ENCODE measurements at places on chromosomes 1 and 21.

GRCh38 chr1:16387201-16388188 is 20.5 kb downstream of the SZRD1 start:
- no peak for DNase-seq

DNA sequence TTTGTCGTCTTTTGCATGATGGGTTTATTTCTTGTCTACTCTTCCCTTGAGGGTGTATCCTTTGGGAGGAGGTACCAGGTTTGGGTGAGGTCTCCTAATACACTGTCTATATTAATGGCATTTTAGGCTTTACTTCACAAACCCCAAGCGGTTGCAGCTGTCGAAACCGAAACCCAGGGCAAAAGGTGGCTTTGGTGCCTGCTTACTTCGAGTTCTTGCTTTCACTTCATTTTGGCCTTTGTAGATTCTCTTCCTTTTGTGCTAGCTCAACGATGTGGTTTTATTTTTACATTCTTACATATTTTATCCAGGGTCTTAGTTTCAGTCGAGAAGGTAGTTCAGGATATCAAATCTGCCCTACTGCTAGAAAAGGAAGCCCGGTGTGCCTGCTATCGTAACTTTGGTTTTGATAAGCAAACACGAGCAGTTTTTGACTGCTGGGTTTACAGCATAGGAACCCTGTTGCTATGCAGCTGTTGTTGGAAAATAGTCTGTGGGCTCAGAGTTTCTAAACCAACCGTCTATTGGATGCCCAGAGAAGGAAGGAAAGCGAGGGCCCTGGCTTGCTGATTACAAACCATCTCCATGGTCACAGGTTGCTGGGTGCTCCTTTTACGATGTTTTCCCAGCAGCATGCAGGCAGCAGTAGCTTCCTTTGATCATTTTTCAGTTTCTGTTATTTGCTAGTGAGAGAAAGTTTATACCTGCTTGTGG is 9.8 kb upstream of the TSPAN2 start:
- peak; percentile 50 for DNase-seq

GRCh38 chr21:42320791-42321190 is 5.6 kb upstream of the TFF3 start:
- no peak for DNase-seq

DNA sequence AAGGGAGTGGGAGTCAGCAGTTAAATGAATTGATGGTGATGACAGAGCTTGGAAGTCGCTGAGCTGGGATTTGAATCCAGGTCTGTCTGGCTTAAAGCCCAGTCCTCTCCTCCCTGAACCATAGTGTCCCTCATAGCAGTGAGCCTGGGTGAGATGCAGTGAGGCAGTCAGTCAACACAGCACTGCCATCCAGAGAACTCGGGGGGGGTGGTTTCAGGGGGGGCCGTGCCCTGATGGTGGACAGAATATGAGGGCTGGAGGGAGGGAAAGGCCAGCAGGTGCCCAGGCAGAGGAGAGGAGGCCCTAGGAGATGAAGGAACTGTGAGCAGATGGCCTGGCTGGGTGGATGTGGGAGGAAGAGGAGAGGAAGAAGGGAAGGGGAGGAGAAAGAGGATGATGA is 405.6 kb downstream of the PTPRU start:
- no peak for DNase-seq

GRCh38 chr1:206923009-206923960 is 1.5 kb upstream of the FCMR start:
- DNase-seq = peak; percentile 58

DNA sequence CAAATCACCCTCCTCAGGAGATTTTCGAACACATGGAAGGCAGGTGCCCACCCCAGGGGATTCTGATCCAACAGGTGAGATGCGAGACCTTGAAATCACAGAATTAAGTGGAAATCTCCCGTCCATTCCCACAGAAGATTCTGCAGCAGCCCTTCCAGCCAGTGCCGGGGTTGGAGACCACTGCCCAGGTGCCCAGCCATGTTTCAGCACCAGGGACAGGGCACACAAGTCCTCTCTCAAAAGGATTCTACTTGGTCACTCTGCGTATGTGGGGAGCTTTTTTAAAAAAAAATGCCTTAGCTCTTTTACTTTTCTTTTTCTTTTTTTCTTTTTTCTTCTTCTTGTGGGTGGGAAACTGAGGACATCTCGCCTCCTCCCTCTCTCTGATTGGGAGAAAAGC is 80.7 kb downstream of the VWA5B1 start:
- no peak for DNase-seq

DNA sequence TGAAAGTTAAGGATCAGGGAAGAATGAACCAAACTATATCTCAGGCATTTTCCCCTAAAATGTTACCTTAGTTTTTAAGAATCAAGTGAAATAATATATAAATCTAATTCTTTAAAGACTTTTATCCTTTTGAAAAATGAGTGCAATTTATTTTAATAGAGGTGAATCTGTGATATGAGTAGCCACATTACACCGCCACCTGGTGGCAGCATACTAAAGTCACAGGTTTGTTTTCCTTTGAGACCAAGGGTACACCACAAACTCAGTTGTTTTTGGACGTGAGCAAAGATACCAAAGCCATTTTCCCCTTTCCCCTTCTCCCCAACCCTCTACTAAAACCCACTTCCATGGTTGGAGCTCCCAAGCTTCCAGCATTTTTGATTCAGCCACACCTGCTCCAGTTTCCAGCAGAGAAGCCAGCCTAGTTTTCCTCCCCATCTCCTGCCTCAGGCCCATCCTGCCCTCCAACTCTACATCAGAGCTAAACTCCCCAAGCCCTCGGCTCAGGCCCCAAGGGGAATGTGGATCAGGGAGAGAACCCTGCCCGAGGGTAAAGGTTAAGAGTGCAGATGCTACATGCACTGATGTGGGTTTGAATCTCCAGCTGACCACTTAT is 22.9 kb upstream of the LDLRAP1 start:
- peak; percentile 72 for DNase-seq

DNA sequence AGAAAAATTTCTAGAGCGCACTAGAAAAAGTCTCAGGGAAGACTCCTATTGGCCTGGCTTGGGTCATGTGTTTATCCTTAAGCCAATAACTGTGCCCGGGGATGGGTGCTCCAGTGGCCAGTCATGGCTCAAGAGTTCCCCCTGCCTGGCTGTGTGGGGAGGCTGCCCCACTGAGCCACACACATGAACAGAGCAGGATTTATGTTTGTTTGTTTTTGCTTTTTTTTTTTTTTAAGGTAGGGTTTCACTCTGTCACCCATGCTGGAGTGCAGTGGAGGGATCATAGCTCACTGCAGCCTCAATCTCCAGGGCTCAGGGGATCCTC is 21.8 kb downstream of the EDN2 start:
- no peak for DNase-seq

GRCh38 chr1:178023181-178023618 is 53.3 kb upstream of the SEC16B start:
- DNase-seq = no peak

GRCh38 chr1:244802041-244802440 is 33.4 kb upstream of the COX20 start:
- DNase-seq = no peak

DNA sequence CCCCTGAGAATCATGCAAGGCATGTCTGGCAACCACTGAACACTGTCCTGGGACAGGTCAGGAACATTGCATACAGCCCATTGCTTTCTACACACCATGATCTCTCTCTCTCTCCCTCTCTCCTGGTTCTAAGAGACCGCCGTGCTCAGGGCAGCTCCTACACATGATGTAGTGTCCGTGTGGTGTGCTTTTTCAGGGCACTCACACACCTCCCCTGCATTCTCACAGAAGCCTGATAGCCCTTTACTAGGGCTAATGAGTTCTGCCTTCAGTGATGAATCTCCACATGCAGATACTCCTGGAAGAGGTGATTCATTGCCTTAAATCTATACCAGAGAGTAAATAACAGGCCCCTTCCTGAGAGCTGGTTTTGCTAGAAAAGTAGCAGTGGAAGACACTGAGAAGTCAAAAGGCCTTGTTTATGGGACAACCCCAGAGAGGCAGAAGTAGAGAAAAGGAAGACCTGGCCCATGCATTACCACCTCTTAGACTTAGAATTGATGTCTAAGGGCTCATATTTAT is 7.2 kb upstream of the OLFML2B start:
- DNase-seq = no peak

- DNase-seq = no peak
Observed at GRCh38 chr1:169309178-169310166, 58.1 kb downstream of the NME7 start.

DNA sequence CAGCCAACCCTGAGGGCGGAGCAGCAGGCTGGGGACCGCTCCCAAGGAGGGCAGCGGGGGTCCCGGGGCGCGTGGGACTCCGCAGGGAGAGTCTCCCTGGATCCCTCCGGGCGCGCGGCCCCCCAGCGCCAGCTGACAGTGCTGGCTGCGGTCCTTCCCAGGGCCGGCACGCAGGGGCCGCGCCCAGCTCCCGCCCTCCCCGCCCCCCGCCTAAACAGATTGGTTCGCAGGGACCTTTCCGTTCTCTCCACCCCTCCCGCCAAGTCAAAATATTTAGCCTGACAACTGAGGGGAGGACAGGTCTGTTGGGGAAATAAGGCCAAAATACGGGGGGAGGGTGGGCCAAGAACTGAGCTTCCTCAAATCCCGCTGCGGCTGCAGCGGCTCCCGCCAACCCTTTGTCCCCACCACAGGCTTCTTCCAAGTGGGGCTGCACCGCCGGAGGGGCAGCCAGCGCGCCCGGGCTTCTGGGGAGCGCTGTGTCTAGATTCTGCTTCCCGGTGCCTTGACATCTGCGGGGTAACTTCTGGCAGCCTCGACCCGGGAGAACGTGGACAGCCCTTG is at the start of gene INSRR:
Gene INSRR (minus strand): TSS at position 159 of the 564 bp plus-strand sequence. CDS start 496 bp downstream, outside the sequence.
- DNase-seq = no peak

DNA sequence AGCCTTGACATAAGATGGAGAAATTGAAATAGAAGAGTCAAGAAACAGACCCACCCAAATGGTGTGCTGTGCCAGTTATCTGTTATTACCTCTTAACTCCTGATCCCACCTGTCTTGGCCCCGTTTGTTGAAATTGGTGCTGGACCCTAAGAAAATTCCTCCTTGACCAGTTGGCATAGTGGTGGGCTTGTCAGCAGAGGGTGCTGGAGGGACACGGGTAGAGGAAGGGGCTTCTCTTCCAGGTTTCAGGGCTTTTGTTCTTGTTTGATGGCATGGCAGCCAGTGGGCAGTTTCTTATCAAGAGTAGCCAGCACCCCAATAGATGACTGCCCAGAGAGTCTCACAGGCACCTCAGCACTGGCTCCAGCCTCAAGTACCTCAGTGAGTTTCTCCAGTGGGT is 51.6 kb downstream of the PCBP3 start:
- no peak for DNase-seq

DNA sequence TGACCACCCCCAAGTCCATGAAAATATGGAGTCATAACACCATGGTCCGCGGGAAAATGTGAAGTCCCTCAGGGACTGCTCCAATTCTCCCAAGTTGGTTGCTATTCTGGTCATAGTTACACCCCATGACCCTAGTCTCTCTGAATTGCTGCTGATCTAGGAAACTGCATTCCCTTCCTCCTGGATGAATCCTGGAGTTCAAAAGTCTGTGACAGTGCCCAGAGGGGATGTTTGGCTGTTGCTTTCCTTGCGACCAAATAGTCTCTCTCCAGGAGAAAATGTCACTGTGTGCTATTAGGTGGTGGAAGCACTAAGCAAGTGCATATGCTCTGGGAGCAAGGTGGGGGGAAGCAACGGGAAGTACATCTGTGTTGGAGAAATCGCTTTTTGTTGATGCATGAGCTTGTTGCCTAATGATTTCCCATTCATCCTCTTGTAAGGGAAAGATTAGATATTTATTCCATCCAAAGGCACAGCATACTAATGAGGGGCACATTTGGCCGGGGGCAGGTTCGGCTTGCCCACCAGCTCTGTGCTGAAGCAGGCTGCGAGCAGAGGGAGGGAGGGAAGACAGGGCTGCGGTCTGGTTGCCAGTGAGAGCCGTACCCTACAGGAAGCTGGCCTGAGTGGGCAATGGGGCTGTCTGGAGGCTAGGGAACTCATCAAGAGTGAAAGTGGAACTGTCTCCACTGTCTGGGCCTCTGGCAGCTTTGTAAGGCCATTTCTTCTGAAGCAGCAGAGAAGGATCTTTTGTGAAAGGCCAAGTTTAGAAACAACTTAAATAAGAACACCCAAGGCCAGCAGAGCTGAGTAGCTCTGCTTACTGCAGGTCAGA is 27.2 kb downstream of the SYT6 start:
- no peak for DNase-seq

DNA sequence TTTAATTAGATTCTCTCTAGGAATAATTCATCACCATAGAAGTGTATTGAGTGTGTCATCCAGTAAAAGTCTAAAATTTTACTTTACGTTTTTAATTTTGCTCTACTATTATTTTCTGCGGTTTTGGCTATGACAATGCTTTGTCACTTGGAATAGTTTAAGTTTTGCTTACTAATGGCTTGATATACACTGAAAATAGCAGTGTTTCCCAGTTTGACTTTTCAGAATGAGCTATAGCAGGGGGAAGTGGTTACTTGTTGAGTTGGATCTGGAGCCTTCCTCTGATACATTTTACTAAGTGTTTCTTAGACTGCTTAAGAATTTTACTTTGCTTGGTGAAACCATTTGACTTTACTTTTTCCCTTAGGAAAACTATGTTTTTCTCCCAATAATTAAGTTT is 5.0 kb downstream of the DNAJC16 start:
- DNase-seq = no peak

GRCh38 chr1:72336776-72337175 is 54.4 kb upstream of the NEGR1 start:
- no peak for DNase-seq

- no peak for DNase-seq
Observed at GRCh38 chr1:213371847-213372619, 321.0 kb downstream of the RPS6KC1 start.

GRCh38 chr1:11645270-11645669 is 9.0 kb downstream of the FBXO2 start:
- DNase-seq = no peak

DNA sequence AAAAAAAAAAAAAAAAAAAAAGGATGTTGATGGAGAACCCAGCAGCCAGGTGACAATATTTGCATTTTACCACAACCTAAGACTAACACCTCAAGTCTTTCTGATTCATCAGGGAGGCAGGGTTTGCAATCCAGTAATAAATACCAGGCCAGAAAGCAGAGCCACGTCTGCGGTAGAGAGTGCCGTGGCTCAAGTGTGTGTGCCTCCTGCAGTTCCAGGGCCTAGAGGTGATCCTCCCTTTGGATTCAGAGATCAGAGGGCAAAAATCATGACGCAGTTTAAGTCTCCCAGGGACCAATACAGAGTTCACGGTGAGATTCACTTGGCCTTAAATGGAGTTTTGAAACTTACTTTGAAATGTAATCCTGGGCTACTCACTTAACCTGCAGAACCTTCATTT is 34.9 kb downstream of the TMCO4 start:
- DNase-seq = no peak

- no peak for DNase-seq
Observed at GRCh38 chr1:58143972-58144697, 402.4 kb downstream of the OMA1 start.

GRCh38 chr1:147109041-147109440 is 63.2 kb downstream of the PRKAB2 start:
- DNase-seq = no peak
